ENCODE measurements at places on chromosomes 2 and 18.
A peak's percentile ranks its signal among the peaks of the same experiment; 100 is the strongest.

DNA sequence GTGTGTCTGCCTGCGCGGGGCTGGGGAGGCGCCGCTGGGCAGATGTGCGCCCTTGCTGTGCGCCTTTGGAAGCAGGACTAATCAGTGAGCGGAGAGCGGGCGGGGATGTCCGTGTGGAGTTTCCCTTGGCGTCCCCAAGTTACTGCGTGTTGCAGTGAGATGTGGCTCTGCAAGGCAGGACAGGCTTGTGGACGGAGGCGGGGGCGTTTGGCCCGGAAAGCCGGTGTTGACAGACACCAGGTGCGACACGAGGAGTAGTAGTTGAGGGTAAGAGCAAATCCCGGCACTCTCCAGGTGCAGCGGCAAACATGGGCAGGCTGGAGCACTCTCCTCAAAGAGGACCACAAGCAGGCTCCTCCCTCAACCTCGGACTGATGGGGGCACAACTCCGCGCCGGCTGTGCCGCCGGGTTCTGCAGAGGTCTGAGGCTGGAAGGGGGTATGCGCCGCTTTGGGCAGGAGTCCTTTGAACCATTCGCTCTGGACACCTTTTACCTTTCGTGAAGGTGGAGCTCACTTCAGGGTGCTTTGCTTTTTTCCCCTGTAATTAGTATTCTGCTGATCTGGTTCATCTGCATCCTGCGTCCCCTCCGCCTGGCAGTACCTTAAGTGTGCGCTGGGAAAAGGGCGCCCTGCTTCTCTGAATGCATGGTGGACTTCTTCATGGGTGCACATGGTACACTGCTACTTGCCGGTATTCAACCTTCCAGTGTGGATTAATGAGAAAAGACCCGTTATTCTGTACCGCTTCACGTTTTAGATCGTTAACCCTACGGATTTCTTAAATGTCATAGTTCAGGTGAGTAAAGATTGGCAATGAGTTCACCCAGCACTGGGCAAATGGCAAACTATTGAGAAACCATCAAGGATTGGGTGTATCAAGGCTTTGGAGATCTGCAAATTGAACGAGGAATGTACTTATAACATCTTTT lies 608 bp downstream of the CDH7 start:
- DNase-seq: peak; percentile 87

DNA sequence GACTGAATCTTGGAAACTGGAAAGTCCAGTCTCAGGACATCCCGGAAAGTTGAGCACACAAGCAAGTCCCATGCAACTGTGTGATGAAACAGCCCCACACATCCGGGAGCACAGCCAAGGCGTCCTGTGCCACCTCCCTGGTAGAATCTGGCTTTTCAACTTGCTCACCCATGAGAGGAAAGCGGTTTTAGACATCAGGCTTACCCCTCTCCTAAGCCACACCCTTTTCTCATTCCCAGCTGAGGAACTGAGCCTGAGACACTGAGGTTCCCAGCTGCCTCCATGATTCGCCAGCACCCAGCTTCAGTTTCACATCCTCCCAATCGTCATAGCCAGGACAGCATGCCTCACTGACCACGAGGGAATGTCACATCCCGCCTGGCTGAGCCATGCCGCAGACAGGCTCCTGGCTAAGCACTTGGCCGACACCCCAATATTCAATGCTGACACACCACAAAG lies 60.3 kb downstream of the STEAP3 start:
- no peak for DNase-seq

- no peak for DNase-seq
Measured at GRCh38 chr2:160214461-160215445, 14.7 kb upstream of the ITGB6 start.

GRCh38 chr18:48572402-48573126 lies 33.7 kb downstream of the CTIF start:
- DNase-seq: no peak

GRCh38 chr2:212902421-212902820 lies 249.0 kb downstream of the IKZF2 start:
- no peak for DNase-seq

DNA sequence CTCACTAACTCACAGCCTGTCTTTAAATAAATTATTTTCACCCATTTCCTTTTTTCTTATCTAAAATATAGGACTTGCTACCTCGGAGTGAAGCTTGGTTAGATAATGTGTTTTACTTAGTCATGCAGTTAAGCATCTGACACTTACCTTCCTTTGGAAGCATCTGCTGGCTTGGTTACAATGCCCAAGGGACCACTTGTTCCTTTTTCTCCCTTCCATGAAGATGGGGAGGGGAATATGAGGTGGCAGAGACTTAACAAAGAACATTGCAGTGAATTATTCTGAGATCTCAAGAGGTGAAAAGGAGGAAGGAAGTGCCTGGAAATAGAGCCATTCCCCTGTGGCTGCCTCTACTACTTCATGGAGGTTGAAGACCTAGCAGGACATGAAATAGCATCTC lies 145.4 kb upstream of the FOSL2 start:
- peak; percentile 57 for DNase-seq

GRCh38 chr2:28681158-28681571 lies 70.5 kb upstream of the PPP1CB start:
- DNase-seq: no peak

DNA sequence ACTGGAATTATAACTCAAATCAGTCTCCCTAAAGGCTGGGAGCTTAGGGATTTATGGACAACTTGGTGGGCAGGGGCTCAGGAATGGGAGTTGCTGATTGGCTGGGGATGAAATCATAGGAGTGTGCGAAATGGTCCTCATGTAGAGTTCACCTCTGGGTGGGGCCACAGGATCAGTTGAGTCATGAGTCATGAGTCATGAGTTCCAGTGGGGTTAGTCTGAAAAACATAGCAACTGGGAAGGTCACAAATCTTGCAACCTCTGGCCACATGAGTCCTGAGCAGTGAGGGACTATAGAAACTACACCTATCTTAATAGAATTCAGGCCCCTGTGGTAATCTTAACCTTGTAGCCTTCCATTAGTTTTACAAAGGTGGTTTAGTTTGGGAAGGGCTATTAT lies 383.3 kb downstream of the RBM43 start:
- DNase-seq: no peak

- DNase-seq: no peak
Measured at GRCh38 chr2:2843969-2844548, 513.0 kb upstream of the MYT1L start.

DNA sequence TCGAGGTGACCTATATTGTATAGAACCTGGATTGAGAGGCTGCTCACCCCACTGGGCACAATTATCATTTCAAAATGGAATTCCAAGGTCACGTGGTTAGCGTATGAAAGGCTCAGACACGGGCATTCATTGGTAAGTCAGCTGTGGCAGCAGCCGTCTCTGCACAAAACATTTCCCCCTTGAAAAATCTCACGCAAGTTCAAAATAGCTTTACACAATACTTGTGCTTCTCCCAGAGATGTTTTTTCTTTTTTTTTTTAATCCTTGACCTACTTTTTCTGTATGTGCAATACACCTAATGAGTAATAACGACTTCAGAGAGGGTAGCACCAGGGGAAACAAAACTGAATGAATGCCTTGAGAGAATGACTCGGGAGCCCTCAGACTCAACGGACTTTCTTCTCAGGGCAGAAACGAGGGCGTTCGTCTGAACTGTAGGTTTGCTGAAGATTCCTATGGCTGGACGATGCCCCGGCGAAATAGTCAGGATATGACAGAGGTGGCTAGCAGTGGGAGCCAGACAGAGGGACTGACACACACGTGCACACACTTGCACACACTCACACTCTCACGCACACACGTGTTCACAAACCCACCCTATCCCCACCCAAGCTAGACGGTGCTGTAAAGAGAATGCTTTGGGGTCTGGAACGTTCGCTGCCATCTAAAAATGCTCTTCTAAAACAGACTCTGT lies 77.8 kb downstream of the PDCL3 start:
- peak; percentile 66 for DNase-seq

DNA sequence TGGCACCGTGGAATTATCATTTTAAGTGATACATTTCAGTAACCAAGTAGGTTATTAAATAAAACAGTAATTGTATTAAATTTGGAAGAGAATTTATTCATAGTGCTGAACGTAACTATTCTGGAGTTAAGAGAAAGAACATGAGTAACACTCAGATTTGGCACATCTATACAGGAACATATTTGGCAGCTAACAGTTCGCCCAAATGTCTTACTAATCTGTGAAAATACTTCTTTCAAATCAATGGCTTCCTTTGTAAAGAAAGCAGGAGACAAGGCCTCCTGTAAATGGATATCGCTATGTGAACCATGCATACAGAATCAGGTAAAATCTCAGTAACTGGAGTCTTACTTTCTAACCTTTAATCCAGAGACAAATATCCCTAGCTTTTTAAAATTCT lies 64.4 kb downstream of the ZNF516 start:
- DNase-seq: no peak

DNA sequence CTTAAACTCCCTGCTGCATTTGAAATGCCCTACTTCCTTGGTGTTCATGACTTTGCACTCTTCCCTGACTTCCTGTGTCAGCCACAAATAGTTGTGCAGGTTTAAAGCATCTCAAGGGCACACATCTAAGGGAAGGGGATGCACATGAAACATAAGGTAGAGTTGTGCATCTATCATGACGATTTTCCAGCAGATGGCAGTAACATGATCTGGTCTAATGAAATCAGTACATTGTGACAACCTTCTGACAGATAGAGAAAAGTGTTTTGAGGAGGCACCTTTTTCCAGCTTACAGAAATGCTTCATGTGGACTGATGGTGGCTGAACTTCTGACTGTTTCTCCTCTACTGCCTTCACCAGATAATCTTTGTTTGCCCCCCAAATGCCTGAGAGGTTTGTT lies 238.9 kb downstream of the XIRP2 start:
- DNase-seq: no peak

GRCh38 chr2:163768881-163769695 lies 33.3 kb upstream of the FIGN start:
- DNase-seq: no peak

- no peak for DNase-seq
Measured at GRCh38 chr2:201130524-201131186, 14.7 kb downstream of the CFLAR start.

GRCh38 chr18:79856119-79857007 lies 58.6 kb downstream of the KCNG2 start:
- DNase-seq: peak; percentile 80

DNA sequence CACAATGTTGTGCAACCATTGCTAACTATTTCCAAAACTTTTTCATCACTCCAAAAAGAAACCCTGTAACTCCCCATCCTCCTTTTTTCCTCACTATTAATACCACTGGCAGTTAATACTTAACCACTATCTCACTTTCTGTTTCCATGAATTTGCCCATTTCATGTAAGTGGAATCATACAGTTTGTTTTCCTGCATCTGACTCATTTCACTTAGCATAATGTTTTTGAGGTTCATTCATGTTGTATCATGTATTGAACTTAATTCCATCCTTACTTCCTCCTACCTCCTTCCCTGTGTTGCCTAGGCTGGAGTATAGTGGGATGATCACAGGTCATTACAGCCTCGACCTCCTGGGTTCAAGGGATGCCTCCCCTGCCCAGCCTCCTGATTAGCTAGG lies 68.3 kb downstream of the FAM117B start:
- DNase-seq: no peak

DNA sequence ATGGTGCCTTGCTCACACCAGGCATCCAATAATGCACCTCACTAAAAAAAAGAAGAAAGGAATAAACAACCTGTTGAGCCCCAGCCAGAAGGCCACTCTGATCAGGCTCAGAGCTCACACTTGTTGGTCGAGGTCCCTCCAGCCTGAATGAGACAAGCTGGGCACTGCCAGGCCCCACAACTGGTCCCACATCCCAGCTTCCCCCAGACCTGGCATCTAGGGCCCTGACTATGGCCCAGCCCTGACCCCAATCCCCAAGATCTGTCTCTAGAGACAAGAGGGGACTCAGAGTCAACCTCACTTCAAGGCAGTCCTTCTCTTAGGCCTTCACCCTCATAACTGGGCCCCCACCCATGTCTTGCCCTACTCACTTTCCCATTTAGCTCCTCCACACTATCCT lies 22.4 kb downstream of the TEX51 start:
- DNase-seq: no peak

- DNase-seq: peak; percentile 49
Measured at GRCh38 chr2:42028571-42029148, 19.2 kb upstream of the PKDCC start.

DNA sequence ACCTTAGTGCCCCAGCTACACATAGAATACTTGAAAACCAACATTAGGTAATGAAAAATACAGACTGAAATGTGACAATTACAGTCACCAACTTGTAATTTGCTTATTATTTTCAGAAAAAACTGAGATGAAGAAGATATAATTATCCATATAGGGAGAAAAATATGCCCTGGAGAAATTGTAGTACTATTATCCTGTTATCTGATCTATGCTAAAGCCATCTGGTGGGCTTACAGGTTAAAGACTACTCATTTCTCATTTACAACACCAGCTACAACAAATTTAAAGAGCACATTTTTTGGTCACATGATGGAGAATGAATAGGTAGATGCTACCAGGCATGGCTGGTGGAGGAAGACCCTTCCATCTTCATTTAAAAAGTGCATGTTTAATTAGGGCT lies 79.6 kb upstream of the NYAP2 start:
- no peak for DNase-seq

GRCh38 chr2:202564226-202564625 lies 70.5 kb upstream of the FAM117B start:
- no peak for DNase-seq

DNA sequence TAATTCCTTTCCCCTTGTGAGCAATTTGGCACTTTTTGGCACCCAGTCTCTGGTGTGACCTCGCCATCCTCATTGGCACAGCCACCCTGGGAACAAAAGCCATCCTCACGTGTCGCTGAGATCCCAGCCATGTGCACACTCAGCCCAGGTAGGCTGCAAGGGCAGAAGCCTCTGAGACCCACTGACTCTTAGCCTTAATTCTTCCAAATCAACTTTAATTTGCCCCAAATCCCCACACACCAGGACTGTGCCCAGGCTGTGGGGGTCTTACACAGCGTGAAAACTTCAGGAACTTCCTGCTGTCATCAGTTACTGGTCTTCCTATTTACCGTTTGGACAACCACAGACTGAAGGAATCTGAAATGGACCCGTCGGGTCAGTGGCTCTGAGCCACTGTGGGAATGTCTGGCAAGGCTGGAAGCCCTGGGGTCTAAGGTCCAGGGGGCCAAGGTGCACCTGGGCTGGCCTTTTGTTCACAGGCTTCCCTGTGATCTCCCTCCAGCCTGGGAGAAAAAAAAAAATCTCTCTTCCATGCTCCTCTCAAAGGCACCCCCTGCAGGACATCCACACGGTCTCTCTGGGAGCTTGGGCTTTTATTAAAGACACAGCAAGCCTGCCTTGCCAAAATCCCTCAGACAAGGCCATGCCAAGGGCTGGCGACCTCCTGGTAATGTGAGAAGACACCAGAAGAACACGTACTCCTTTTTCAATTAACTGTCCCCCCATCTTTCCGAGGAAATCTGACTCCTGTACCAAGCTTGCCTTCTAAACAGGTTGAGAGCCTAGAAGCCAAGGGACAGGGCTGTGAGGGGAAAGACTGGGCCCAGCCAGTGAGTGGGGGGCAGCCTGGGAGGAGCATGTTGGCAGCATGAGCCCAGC lies 42.1 kb upstream of the LAPTM4A start:
- peak; percentile 70 for DNase-seq

- no peak for DNase-seq
Measured at GRCh38 chr2:176122683-176123410, at the start of gene HOXD9. HOXD9 (plus strand) TSS chr2:176122719; CDS start chr2:176122769, 50 bp downstream.
